ENCODE measurements at places on chromosomes 6 and 20.
A peak's percentile ranks its signal among the peaks of the same experiment; 100 is the strongest.

DNA sequence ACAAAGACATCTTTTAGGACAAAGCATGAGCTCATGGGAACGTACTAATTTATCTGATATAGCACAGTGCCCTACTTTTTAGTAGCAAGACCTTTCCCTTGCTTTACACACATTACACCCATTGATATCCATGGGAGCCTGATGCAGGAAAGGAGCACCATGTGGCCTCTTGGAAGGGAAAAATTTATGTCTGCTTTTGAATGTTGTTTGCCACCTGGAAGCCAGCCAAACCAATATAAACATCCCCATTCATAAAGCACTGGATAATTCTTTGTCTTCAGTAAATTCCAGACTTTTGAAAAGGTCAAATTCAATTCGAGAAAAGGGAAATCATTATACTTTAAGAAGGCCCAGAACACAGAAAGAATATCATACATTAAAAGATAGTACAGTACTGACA is 152.3 kb upstream of the BEND6 start:
- DNase-seq: no peak

DNA sequence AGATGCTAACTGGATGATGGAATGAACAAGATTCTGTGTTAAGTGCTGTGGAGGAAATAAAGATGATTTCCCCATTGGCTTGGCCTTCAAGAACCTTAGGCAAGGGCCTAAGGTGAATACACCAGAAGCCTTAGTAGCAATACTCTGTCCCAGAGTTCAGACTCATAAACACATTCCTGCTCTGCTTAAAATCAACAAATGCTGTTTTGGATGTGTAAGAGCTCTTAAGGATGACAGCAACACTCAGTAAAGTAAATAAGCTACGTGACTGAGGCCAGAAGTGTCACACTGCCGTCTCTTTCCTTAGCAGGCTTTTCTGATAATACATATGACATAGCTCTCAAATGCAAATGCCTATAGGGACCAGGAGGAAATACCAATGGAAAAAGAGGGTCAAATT is 90.6 kb downstream of the EYA2 start:
- no peak for DNase-seq

GRCh38 chr6:22467645-22468044 is 101.7 kb upstream of the HDGFL1 start:
- no peak for DNase-seq

DNA sequence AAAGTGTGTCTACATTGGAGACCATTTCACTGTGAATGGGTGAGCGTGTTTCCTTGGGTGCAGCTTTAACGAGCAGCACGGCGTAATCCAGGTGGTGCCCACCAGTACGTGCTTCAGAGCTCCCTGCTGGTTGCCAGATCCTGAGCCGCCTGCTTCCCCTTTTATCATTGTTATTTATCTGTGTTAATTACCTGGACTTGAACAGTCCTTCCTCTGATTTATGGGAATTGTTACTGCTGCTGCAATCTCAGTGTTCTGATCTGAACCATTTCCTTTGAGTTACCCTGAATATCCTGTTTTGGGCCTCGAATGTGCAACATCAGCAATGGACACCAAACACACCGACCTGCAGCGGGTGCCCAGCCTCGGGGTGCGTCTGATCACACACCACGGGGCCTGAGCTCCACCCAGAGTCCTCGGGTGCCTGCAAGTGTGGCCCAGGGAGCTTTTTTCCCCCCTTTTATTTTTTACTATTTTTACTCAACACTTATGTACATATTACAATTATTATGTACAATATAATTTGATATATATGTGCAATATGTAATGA is 81.3 kb downstream of the RPP40 start:
- DNase-seq: no peak

GRCh38 chr6:44176762-44177509 is 18.3 kb downstream of the CAPN11 start:
- DNase-seq: peak; percentile 8

DNA sequence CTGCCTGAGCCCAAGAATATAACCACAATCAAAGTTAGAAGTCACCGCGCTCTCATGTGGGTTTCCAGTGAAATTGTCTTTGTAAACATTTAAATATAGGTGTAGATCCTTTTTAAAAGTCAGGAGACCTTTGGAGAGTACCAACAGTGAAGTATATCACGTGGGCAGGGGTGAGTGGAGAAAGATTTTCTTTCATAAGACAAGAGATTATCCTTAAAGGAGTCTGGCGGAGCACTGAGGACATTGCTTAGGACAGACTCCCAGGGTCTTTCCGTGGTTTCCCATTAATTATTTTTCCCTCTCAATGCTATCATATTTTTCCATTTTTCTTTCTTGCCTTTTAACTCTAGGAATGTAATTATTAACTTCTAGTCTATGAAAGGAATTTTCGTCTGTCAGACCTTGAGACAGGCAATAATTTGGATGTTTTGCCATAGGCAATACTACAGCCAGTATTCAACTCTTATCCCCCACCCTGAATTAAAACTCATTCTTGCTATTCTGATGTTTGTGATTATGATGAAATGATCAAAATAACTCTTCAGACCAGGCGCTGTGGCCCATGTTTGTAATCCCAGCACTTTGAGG is 31.4 kb downstream of the DCBLD1 start:
- peak; percentile 56 for DNase-seq

DNA sequence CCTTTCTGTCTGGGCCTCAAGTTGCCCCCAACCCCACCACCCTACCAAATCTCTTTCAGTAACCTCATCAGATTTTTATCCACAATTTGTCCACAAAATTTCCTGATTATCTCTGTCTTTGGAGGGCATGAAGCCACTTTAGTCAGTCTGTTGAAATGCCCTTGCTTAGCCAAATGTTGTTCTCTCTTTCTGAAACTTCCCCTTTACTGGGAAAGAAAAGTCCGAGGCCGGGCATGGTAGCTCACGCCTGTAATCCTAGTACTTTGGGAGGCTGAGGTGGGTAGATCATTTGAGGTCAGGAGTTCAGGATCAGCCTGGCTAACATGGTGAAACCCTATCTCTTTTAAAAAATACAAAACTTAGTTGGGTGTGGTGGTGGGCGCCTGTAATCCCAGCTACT is 33.8 kb downstream of the TOMM6 start:
- no peak for DNase-seq

DNA sequence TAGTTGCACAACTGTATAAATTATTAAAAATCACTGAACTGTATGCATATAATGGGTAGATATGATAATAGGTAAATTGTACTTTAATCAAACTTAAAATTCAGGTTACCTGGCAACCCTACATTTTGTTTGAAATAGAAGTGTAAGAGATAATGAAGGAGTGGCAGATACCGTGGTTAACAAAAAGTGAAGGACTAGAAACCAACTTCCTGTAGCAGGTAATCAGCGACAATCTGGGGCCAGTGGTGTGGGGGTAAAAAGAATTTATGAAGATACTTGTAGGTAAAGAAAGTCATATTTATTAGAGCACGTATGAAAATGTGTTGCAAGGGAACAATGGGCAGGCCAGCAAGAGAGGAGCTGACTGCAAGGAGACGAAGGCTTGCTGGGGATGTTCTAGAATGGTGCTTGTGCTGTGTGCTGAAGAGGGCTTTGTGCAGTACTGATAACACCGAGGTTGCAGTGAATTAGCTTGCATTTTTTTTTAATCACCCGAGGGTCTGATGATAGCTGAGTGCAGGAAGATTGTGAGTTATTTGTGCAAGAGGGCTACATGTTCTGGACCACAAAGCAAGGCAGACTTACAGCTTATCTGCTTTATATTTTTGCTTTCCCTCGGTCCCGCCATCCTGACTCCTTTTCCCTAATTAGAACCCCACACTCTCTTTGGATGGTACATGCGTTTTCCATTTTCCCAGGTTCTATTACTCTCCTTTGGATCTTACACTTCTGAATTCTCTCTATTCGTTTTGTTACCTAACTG is 4.6 kb upstream of the ENPP1 start:
- no peak for DNase-seq

DNA sequence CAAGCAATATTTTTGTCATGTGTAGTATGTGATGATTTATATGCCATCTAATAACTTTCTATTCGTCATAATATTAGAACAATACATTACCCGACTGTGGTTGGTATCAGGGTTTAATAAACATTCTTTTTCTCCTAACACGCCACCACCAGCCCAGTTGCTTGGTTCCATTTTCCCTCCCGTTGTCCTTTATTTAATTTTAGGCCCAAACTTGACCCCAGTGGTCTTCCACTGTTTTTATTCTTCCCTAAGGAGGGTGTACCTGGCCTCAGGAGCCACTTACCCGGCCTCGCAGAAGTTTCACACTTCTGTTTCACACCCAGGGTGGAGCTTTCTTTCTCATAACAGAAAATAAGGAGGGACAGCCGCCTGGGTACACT is 33.1 kb upstream of the PIM1 start:
- DNase-seq: no peak

DNA sequence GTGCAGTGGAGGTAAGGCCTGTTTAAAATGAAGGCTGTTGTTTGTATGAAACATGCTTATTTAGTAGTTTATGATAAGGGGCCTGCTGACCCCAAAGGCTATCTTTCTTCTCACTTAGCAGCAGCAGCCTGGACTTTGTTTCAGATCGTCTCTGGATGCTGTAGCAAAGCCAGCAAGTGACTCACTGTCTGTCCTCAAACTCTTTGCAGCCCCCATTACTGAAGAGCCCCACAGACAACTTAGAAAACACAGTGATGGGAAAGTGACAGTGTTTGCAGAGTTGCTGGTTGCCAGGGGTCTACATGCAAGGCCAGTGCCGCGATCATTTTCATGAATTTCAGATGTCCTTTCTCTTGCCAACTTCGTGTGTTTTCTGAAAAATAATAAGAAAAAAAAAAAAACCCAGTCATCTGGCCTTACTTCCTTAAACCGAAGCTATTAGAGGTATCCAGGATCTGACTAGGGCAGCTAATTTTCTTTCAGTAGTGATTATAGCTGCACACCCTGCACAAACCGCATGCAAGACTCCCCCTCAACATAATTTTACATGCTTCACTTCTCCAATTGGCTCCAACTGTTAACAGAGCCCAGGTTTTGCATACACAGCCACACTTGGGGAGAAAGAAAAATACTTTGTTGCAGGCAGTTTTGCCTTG is 11.6 kb upstream of the F13A1 start:
- no peak for DNase-seq

DNA sequence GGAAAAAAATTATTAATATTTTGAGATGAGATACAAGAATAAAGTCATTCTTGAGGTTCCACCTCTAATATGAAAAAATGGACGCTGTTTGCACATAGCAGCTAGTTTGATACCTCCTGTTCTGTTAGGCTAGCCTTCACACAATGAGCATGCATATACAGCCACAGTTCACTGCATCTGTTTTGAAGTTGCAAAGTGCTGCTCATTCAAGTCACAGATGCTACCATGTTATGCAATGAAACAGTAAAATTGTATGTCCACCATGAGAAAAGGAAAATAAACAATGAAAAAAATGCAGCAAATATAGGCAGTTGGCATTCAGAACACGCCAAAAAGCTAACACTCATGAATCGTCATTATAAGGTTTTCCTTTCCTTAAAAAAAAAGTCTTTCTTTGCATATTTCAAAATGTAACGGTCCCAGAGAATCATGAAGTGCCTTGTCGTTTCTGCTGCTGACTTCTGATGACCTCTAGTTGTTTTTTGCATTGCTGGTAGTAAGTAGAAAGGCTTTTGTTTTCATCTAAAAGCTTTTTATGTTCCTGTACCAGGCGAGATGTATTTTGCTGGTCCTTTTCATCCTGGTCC is 70.7 kb downstream of the MAP3K7 start:
- no peak for DNase-seq

DNA sequence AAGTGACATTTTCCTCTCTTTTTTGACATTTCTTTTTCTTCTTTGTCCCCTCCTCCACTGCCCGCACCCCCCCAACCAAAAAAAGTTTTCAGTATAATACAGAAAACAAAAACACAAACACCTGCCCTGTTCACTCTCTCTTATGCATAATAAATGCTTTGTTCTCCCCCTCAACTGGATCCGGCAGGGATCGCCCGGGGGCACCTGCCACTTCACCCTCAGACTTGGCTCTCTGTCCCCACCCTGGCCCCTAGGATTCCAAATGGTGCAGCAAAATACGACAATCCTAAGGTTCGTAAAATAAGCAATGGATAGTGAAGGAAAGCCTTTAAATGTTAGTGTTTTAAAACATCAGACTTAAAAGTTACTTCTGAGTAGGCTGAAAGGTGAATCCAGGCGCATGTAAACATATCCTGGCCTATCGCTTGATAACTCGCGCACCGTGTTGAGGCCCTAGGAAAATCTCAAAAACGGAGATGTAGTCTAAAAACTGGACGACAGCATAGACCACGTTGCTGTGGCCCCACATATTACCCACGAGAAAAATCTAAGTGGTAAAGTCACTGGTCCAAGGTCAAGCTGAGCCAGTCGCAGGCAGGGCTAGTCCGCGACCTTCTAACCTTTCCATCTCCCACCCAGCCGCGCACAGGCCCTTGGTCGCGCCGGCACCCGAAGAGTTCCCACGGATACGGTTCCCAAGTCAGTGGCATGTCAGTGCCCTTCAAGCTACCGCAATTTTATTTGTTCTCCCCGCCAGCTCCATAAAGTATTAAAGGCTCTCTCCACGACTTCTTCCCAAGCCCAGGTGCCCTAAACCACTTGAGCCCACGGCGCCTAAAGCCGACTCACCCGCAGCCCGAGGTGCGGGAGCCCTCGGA is 130.8 kb downstream of the OGFRL1 start:
- no peak for DNase-seq

- no peak for DNase-seq
Measured at GRCh38 chr6:36566418-36566905, 19.2 kb upstream of the STK38 start.

GRCh38 chr6:119348748-119349360 is 707 bp downstream of the MAN1A1 start:
- peak; percentile 59 for DNase-seq

- DNase-seq: no peak
Measured at GRCh38 chr20:36313476-36313875, 7.3 kb downstream of the DLGAP4 start.

DNA sequence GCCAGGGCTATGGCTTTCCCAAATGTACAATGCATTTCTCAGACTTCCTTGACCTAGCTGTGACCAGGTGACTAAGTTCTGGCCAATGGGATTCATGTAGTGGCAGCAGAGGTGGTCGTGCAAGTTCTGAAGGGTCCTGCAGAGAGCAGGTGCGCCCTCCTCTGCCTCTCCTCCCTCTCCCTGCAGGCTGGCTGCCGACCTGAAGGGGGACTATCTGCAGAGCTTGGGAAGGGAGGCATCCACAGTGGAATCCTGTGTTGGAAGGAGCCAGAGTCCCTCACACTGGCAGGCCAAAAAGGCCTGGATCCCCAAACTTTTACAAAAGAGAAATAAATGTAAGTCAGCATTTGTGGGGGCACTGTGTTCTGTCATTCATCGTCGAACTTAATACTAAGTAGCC is 66.6 kb downstream of the CDH26 start:
- no peak for DNase-seq

- peak; percentile 27 for DNase-seq
Measured at GRCh38 chr6:65638047-65638831, 68.8 kb downstream of the EYS start.
